ENCODE measurements at places on chromosomes 3 and 15.

DNA sequence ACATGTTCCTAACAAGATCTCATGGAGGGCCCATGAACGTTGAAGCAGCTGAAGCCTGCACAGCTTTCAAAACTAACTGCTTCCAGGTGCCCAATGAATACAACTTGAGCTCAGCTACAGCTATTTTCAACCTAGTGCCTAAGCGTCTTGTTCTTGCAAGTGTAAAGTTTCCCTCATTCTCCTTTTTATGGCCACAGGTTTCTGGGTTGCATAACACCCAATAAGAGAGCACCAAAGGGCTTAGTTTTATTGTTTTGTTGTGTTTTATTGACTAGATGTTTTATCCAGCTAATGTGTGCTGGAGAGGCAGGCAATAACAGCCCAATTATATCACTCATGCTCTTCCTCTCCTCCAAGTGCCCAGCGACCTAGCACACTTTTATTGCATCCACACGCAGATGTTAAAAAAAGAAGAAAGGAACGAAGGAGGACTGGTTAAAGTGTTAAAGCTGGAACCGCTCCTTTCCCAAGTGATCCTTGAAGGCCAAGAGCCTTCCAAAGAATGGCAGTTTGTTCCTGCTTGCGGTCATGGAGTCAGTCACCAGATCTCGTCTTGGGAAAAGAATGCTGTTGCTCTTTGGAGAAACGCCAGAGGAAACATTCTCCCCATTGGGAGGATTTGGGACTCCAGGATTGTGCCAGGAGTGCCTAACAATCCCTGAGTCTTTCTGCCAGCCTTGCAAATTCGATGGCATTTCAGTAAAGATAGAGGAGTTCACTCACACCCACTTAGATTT, 156.9 kb downstream of the MEX3B start:
- DNase-seq, result no peak

DNA sequence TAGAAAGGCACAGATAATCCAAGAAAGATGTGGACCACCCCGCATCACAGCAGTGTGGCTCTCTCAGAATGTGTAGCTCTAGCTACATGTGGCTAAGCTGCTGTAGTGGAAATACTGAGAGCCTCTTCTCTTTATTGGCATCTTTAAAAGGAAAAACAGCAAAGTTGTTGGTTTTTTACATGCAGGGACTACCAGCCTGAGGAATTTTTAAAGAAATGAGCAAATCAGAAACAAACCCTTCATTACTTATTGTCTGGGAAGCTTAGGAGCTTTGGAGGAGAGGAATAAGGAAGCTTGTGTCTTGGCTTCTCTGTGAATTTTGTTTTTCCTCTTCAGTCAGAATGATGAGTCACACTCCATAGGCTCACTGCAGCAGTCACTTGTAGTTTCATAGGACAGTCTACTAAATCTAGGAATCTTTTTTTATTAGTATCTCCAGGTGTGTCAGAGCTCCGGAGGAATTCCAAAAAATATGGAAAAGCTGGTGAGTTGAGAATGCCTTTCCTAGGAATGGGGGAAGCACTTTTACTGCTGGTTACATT, 27.5 kb downstream of the POLG start:
- DNase-seq, result no peak

DNA sequence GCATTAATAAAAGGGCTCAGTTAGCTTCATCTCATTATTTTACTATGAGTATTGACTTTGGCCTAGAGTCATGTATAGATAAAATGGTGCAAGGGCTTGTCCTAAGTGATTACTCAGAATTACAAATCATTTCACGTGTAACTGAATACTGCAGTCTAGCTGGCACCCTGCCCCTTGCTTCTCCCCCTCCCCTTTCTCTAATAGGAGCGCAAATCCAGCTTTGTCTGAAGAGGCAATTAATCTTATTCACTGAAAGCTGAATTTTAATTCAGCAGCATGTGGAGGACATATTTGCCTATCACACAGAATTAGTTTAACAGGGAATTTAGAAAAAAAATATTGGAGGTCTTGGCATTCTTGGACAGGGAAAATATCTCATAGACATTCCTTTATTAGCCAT, 412.1 kb upstream of the DPH6 start:
- DNase-seq, result no peak

DNA sequence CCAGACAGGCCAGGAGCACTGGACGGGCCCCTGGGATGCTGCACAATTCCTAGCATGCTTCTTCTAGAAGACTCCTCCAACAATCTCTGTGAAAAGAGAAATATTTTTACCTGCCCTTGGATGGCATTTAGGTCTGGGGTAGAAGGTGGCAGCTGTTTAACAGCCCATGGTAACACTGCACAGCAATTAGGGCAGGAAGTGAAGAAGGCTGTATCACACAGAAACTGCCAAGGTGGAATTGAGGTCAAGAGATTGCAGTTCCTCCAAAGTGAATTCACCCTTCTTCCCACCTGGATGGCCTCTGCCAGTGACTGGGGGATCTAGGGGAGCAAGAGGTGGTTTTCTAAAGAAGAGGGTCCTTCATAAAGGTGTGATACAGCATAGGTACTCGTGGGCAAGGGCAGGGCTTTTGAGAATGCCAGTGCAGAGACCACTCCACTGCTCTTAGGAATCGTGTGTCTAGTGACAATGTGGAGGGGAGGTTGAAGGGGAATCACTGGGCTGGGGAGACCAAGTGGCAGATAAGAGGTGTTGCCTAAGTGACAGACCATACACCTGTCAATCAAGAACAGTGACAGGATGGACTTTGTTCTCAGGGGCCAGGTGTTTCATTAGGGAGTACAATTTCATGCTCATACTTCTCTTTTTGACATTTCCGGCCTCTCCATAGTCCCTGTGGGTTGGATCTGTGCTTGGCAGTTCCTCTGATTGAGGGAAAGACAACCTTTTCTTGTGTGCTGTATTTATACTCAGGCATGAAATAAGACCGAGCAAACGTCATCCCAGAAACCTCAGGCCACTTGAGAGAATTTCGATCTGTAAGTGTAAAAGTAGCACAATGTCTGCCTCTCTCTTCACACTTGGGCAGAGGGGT, 83.5 kb upstream of the BCL6 start:
- no peak for DNase-seq

DNA sequence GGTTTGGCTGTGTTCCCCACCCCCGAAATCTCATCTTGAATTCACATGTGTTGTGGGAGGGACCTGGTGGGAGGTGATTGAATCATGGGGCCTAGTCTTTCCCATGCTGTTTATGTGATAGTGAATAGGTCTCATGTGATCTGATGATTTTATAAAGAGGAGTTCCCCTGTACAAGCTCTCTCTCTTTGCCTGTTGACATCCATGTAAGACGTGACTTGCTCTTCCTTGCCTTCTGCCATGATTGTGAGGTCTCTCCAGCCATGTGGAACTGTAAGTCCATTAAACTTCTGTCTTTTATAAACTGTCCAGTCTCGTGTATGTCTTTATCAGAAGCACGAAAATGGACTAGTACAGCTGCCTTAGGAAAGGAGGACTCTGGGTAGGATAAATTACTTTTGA, 976.7 kb downstream of the MCTP2 start:
- DNase-seq, result no peak

- no peak for DNase-seq
Observed at GRCh38 chr3:19074257-19074900, 73.9 kb upstream of the KCNH8 start.

- no peak for DNase-seq
Observed at GRCh38 chr15:67915461-67916374, 75.9 kb upstream of the RNU6-1 start.
